ENCODE measurements at places on chromosomes 1 and 21.

- DNase-seq = no peak
Observed at GRCh38 chr1:76657623-76658022, 209.7 kb upstream of the ST6GALNAC5 start.

DNA sequence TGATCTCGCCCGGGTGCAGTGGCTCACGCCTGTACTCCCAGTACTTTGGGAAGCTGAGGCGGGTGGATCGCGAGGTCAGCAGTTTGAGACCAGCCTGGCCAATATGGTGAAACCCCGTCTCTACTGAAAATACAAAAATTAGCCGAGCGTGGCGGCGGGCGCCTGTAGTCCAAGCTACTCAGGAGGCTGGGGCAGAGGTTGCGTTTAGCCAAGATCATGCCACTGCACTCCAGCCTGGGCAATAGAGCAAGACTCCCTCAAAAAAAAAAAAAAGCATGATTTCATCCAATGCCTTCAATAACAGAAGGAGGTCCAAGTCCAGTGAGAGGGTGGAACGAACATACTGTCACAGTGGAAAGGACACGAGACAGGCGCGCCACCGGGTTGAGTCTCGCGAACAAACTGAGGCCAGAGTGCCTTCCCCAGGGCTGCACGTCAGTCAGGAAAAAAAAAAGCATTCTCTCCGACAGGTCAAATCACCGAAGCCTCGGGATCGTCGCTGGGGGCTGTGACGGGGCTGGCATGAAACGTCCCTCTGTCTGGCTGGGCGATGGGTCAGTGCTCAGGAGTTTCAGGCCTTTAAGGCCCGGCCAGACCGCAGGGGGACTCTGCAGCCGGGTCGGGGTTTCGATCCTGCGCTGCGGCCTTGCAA lies 8.4 kb upstream of the CROCC start:
- DNase-seq = no peak

DNA sequence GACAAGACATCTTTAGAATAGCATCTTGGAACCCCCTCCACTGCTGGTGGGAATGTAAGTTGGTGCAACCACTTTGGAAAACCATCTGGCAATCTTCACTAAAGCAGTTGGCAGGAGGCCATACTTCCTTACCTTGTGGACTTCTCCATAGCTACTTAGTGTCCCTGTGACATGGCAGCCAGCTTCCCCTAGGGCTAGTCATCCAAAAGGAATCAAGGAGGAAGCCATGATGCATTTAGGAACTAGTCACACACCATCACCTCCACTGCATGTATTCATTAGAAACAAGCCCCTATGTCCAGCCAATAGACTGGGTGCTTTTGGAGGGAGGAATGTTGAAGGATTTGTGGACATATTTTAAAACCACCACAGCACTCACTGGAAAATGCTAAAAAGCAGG lies 19.9 kb downstream of the MX2 start:
- DNase-seq = no peak

DNA sequence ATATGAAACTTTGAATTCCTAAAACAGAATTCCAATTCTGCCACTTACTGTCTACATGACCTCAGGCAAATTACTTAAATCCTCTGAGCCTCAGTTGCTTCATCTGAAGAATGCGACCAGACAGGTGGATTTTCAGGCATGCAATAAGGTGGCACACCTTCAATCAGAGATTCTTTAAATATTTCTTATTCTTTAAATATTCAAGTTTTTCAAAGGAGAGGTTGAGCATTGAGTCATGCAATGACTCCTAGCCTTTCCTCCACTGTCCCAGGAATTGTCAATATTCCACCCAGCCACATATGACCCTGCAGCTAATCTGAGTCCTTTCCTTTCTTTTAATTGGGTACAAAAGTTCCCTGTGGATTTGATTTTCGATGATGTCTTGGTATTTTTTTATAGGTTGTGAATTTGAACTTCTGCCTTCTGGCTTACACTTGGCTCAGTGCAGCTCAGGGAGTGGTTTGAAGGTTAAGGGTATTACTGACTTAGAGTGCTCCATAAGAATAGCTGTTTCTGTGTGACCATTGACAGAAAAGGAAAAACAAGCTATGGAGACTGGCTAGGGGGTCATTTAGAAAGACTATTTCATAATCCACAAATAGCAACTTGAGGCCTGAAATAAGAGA lies 52.2 kb upstream of the PRDX6 start:
- no peak for DNase-seq

DNA sequence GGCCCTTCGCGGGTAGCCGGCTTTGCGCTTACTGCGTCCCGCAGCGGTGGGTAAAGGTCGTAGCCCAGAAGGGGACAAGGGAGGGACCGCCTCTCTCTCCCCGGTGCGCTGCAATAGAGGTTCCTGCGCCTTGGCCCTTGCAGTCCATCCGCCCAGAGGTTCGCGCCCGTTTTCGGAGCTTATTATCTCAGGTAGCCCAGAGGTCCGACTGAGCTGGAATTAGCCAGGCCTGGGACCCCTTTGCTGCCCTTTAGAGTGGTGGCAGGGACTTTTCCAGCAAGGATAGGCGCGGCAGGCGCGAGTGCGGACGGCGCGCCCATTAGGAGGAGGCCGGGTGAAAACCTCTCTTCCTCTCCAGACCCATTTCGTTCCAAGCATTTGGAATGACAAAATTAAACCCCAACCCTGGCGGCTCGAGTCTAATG lies 5.0 kb downstream of the LHX4 start:
- DNase-seq = no peak

DNA sequence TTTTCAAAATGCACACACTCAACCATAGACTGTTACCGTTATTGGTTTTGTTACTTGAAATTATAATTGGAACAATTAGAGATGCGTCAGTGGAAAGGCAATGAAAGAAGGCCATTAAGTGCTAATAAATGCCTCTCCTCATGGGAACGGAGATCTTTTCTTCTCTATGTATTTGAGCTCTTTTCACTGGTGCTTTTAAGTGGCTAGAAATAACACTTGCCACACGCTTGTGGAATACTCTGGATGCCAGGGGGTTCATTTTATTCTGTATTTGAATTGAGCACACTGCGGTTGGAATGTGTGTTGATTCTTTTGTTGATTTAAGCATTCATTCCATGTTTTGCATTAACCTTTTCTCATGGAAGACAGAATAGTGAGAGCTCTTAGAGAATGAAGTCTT lies 68.4 kb downstream of the DNM3 start:
- DNase-seq = no peak

DNA sequence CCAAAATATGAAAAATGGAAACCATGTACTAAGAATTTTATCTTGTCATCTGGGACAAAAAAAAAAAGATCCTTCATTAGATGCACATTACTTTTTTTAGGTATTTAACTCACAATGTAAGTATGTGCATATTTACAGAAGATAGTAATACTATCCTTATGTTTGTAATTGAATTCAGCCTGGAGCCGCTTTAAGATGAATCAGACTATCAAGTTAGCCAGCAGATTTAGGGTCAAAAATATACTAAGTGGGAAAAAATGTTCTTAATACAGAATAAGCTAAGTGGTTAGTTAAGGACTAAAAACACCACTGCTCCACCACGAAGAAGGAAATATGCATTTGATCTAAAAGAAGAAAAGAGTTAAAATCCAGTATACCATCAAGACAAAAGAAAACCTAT lies 49.1 kb downstream of the DSCAM start:
- no peak for DNase-seq

DNA sequence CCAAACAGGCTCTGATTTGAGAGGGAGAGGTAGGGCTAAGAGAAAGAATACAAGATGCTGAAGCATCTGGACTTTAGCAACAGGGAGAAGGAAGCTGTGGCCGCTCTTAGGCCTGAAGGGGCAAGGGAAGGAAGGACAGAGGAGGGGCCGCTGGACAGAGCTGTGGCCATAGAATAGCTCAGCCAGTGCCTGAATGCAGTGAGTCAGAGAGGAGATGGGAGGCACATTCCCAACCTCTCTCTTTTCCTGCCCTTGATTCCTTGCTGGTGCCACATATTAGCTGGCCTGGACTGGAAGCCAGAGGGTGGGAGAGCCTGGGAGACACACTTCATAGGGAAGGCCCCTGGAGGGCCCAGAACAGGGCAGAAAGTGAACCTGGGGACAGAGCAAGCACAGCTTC lies 83.4 kb upstream of the POU3F1 start:
- DNase-seq = no peak

GRCh38 chr1:174021591-174022079 lies 522 bp downstream of the RC3H1 start:
- no peak for DNase-seq

- DNase-seq = no peak
Observed at GRCh38 chr21:35664683-35665082, 395.6 kb downstream of the SETD4 start.

- DNase-seq = no peak
Observed at GRCh38 chr1:76138217-76138616, 63.7 kb downstream of the ST6GALNAC3 start.

DNA sequence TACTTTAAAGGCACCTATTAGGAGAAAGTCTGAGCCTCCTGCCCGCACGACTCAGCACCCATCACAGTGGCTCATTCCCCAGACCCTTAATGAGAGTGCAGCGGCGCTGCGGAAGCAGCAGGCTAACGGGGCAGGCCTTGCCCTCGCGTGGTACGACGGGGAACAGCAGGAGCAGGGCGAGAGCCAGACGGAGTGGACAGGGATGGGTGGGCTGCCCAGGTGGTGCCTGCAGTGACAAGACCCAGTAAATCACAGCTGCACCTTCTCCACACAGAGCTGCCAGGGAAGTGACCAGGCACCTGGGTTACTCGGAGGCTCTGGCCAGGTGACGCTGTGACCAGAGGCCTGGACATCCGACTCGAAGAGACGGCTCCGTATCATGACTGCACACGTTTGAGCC lies 131.9 kb downstream of the NPHP4 start:
- no peak for DNase-seq

- DNase-seq = no peak
Observed at GRCh38 chr1:167273027-167273800, 52.5 kb downstream of the POU2F1 start.

DNA sequence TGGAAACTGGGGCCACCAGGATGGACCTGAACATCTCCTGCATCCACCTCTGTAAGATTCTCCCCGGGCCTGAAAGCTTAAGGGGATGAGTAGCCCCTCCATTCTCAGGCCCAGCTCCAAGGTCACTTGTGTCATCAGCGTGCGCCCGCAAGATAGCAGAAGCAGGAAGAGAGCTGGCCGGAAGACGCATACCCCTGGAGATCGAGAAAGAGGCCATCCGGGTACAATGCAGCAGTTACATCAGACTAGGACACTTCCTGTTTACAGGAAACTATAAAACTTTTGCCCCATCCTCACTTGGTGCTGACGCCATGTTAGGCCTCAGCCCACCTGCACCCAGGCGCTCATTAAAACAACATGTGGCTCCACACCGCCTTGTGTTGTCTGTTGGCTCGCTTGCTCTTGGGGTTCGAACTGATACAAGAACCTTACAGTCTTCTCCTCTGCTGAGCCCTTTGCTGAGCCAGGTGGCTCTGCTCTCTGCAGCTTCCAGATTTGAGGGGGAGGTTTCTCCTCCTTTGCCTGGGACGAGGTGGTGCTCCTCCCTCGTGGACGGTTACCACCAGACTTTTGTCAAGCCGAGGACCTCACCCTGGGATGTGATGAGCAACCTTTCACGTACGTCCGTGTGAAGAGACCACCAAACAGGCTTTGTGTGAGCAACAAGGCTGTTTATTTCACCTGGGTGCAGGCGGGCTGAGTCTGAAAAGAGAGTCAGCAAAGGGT lies 277.5 kb upstream of the C1orf174 start:
- DNase-seq = no peak

- DNase-seq = no peak
Observed at GRCh38 chr21:37373539-37373938, 7.0 kb downstream of the DYRK1A start.

- no peak for DNase-seq
Observed at GRCh38 chr1:197222780-197223179, 45.3 kb upstream of the CRB1 start.

GRCh38 chr1:167648978-167649744 lies 19.1 kb downstream of the RCSD1 start:
- DNase-seq = no peak

DNA sequence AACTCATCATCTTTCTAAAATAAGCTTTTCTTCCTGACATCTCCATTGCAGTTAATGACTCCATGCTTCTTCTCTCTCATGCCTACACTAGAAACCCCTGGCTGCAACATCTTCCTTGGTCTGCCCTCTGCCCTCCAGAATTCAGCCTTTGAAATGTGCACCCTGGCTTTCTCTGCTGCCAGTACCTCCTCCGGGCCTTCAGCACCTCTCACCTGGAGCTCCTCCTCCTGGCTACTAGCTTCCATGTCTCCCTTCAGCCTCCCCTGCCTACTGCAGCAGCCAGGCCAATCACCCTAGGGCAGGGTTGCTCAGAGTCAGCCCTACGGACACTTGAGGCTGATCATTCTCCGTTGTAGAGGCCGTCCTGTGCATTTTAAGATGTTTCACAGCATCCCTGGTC lies 18.3 kb downstream of the SUSD4 start:
- no peak for DNase-seq

DNA sequence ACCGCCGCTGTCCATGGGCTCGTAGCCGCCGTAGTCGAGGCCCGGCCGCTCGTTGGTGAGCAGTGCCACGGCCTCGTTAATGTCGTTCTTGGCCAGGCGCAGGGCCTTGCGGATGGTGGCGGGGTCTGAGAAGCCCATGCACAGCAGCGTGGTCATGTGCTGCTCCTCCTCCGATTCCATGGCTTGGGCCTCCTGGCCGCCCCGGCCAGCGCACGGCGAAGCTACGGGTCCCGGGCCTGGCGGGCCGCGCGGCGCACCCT lies 300 bp downstream of the USP24 start:
- no peak for DNase-seq

DNA sequence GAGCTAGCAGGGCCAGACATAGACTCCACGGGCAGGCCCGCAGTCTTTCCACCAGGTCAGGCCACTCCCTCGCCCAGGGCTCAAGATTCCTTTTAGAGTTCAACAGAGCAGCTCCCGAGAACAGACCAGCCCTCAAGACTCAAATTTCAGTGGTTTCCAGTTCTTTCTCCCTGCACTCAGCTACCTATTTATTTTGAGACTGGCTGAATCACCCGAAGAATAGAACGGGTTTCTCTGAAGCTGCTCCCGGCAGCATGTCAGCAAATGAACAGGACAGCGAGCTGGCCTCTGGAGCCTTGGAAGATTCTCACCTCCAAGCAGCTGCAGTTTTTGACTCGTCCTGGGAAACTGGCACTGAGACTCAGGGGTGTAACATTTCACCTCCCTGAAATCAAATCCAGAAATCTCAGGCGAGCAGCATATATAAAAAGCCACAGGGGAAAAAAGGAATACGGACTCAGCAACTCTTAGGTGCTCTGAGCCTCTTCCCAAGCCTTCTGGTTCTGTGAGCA lies 177.9 kb downstream of the CLIC6 start:
- no peak for DNase-seq

DNA sequence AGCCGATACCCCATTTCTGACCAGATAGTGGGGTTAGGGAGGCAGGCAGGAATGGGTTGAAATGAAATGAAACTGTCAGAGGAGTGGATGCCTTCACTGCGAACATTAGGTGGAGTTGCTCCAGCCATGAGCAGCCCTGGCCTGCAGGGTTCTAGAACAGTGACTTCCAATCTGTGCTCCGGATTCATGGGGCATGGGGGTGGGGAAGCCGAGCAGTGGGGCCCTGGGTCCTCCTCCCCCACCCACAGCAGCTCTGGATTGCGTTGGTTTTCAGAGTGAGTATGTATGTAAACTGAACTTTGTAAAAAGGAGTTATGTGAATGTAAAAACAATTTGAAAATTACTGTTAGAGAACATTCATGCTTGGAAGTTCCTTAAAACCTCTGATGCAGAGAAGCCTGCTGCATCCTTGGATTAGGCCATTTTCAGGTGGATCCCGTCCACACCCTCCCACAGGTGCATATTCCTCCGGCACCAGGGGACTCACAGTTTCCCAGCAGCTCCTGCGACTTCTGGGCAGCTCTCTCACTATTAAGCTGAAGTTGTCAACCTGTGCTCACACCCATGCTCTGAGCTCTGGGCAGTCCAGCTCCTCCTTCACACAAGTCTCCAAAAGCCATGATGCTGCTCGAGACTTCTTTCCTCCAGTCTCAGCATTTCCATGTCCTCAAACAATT lies 54.4 kb upstream of the EDN2 start:
- DNase-seq = no peak
